B cell (primary cell): ENCODE measurements at places on chromosomes 2 and 18.

DNA sequence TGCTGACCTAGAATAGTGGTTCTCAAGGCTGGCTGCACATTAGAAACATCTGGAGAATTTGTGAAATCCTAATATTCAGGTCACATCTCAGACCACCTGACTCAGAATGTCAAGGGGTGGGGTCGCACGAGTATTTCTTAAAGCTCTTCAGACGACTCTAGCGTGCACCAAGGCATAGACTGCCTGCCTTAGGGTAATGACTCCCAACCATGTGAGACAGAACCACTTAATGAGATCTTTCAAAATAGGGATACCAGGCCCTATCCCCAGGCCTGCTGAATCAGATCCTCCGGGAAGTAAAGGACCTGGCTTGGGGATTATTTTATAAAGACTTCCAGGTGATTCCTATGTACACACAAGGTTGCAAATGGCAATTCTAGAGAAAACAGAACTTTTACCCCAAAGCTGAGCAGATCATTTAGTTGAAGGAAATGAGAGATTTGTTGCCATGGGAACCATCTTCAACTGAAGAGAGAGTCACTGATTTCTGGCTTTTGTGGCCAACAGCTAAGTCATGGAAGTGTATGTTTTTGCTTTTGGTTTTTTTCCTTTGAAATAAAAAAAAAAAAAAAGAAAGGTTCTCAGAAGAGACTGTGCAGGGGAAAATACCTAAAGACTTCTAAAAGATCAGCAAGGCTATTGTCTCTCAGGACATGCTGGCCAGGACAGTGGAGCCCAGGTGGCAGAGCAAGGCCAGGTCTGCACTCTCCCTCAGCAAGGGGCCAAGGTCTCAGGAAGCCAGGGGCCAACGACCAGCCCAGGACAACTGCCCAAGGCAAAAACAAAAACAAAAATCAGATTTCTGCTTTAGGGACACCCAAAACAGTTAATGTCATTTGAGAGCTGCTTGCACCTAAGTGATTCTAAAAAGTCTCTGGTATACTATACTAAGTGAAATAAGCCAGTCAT lies 15.3 kb upstream of the LOXHD1 start:
- no peak for DNase-seq

DNA sequence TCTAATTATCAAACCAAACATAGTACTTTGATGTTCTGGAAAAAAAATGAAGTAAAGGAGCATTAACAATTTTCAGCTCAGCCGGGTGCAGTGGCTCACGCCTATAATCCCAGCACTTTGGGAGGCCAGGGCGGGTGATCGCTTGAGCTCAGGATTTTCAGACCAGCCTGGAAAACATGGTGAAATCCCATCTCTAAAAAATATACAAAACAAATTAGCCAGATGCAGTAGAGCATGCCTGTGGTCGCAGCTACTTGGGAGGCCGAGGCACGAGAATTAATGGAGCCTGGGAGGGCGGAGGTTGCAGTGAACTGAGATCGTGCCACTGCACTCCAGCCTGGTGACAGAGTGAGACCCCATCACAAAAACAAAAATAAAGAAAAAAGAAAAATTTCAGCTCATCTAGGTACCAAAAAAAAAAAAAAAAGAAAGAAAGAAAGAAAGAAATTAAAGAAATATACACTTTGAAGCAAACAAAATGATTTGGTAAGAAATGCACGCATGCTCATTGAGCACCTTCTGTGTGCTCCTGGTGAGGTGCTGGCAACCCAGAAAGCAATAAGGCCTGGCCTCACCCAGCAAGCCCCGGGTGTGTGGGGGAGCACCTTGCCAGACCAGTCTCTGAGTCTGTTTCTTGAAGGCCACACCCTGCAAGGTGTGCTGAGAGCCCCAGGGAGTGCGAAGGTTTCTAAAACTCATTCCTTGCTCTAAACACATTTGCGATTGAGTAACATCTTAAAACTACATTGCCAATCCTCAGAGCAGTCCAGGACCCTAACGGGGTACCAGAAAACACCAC lies 133.5 kb downstream of the TFCP2L1 start:
- no peak for DNase-seq

GRCh38 chr2:40192864-40193669 lies 258.8 kb downstream of the SLC8A1 start:
- no peak for DNase-seq

- no peak for DNase-seq
Measured at GRCh38 chr2:231015478-231015877, 19.6 kb downstream of the SPATA3 start.

GRCh38 chr2:69097148-69097610 lies 84.2 kb downstream of the ANTXR1 start:
- DNase-seq = no peak

DNA sequence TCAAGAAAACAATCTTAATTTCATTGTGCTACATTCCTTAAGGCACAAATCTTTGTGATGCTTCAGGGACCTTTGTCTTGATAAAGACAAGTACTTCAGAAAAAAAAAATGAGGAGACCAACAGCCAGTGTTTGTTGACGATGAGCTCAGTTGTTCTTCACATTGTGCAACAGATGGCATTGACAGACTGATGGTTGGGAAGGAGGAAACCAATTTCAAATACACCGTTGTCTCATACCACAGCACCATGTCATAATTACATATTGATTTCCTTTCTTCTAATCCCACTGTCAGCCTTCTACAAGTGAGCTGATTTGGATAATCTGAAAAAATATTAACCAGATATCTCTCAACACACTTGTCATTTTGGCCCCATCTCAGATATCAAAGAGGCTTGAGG lies 53.7 kb upstream of the GRB14 start:
- DNase-seq = no peak

DNA sequence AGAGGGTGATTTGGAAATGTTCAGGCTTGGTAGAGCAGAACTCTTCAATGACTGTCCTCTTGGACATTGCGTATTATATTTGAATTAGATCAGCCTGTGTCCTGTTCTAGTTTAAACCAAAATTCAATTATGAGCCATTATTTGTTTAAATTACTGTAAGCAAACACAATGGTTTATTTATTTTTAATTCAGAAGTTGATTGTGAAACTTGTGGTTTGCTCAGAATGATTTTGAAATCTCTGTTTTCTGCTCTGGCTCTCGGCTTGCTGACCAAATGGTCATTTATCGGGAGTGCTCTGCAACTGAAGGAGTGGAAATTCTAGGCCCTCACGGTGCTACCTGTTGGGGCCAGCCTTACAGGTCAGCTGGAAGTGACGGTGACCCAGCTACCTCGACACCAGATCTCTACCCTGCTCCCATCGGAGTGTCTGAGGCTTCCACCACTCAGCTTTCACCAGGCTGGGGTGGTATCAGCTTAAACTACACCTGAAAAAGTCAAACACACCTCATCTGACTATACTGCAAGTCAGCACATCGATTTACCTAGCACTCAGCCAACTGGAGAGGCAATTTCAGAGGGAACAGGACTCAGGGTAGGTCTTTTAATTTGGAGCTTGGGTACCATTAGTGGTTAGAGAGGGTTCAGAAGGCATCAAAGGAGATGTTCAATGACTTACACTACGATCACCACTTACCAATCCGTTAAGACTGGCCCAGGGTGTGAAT lies 36.8 kb upstream of the GPD2 start:
- DNase-seq = no peak

GRCh38 chr2:100260712-100261620 lies 61.3 kb downstream of the LONRF2 start:
- DNase-seq = peak; percentile 74

- DNase-seq = no peak
Measured at GRCh38 chr2:99451686-99452085, 38.1 kb downstream of the REV1 start.

DNA sequence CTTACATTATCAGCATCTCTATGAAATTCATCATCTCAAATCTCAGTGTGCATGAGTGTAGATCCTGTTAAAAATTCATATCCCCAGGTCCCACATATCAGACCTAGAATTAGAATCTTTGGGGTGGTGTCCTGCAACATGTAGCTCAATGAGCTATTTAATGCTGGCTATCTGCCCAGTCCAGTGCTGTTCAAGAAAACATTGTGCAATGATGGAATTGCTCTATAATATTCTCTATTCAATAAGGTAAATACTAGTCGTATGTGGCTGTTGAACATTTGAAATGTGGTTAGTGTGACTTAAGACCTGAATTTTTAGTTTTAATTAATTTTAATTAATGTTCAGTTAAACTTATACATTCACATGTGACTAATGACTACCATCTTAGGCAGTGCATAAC lies 127.4 kb downstream of the NOL4 start:
- no peak for DNase-seq

GRCh38 chr2:204732019-204732418 lies 186.7 kb downstream of the PARD3B start:
- no peak for DNase-seq

DNA sequence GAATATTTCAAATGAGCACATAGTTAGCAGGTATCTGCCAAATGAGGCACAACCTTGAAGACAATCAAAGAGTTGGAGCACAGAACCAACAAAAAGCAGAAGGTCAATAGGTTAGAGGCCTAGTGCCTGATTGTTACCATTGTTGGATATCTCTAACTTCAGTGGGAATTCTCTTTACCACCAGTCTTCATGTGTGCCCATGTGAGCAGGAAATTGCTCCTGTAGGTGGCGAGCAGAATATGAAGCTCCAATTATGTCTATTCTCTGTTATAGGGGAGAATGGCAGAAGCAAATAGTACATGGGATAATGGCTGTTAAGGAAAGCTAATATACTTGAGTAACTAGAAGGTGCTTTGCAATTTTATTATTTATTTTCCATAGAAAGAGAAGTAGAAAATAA lies 14.9 kb upstream of the ZNF385B start:
- no peak for DNase-seq

GRCh38 chr2:194602750-194603149 lies 1054.3 kb upstream of the SLC39A10 start:
- DNase-seq = no peak

GRCh38 chr18:25316381-25317018 lies 35.5 kb downstream of the ZNF521 start:
- no peak for DNase-seq

GRCh38 chr2:146079216-146079615 lies 1559.3 kb upstream of the ZEB2 start:
- no peak for DNase-seq

GRCh38 chr2:207334624-207335371 lies 169.1 kb upstream of the KLF7 start:
- DNase-seq = peak; percentile 22

GRCh38 chr2:86221066-86221684 lies 21.9 kb downstream of the MRPL35 start:
- DNase-seq = peak; percentile 80

- no peak for DNase-seq
Measured at GRCh38 chr2:107570876-107571275, 255.8 kb upstream of the RGPD4 start.

GRCh38 chr18:55753643-55754263 lies 165.8 kb upstream of the TCF4 start:
- no peak for DNase-seq

DNA sequence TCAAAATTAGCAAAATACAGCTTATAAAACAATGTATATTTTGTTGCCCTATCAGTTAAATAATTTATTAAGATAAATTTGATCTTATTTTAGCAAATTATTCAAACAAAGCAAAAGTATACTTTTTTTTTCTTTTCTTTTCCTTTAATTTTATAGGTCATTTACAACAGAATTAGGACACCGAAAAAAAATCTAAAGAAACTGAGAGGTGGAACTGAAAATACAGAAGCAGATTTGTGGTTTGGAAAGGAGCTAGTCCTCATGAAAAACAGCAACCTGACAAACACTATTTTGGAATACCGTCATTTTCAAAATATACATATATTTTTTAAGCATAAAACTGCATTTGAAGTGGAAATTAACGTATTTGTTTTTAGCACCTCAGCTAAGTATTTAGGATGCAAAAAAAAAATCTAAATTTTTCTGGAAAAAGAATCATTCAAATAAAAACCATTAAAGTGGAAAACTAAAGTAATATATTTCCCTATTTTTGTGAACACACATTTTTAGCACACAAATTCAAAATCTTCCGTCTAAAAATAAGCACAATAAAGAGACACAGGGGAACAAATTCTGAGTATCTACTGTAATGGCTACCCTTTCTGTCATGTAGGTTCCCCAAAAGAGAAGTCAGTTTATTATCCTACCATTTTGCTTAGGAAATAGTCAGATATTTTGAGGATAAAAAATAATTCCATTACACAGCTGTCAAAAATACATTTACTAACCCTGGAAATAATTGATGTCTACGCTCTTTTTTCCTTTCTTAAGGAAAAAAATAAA lies 2.7 kb downstream of the CCDC88A start:
- DNase-seq = peak; percentile 14

GRCh38 chr18:22977847-22978701 lies 44.9 kb downstream of the RBBP8 start:
- DNase-seq = no peak

GRCh38 chr18:44637210-44638033 lies 43.3 kb upstream of the SETBP1 start:
- DNase-seq = no peak

- DNase-seq = no peak
Measured at GRCh38 chr2:101145406-101145805, 5.8 kb downstream of the TBC1D8 start.
